ENCODE measurements at places on chromosomes 2 and 18.

- no peak for DNase-seq
Observed at GRCh38 chr18:9988665-9989064, 74.8 kb downstream of the VAPA start.

DNA sequence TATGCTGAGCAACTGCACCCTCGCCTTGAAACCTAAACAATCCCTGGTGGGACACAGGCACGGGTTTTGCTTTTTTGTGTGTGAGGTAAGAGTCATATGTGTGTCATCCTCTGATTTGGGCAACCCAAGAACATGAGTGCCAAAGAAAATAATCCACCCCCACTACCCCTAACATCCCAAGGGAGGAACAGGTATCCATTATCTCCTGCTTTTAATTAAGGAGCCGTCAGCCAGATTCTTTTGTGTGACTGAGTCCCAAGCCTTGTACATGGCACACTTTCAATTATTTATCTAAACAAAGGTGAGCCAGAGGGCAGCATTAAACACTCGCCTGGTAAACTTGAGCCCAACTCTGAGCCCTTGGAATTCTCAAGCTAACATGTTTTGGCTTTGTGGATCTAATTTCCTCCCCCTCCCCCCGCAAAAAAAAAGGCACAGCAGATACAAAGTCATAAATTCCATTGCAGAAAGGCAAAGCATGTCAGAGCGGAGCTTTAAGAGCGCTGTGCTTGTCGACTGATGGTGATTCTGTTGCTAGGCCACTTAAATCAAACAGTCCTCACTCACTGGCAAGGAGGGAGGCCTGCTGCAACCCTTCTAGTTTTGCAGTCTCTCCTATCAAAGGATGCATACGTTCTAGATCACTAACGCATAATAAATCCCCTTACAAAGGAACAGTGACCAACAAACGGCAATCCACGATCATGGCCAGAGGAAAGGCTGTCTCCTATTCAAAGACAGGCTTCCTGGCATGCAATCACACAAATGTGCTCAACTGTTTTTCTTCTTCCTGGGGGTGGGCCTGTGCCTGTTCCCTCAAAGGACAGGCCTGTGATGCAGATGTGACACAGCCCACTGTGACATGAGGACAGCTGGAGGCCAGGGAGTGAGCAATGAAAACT is 143.5 kb upstream of the LMAN1 start:
- no peak for DNase-seq

- DNase-seq: no peak
Observed at GRCh38 chr2:39266139-39266805, 22.5 kb upstream of the CDKL4 start.

DNA sequence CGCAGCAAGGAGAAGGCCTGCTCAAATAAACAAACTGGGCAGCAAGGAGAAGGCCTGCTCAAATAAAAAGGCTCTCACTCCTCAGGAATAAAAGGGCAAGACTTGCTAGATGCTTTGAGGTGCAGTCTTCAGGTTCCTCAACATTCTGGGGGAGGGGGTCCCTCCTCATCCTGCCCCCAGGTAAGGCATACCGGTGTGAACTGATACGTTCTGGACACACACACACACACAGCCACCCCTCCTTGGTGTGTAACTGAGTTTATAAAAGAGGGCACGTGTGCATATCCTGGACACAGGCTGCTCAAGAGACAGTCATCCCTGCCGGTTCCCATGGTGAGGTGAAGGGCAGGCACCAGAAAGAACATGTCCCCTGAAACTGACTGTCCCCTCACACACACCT is 4.5 kb downstream of the TEX261 start:
- DNase-seq: no peak

DNA sequence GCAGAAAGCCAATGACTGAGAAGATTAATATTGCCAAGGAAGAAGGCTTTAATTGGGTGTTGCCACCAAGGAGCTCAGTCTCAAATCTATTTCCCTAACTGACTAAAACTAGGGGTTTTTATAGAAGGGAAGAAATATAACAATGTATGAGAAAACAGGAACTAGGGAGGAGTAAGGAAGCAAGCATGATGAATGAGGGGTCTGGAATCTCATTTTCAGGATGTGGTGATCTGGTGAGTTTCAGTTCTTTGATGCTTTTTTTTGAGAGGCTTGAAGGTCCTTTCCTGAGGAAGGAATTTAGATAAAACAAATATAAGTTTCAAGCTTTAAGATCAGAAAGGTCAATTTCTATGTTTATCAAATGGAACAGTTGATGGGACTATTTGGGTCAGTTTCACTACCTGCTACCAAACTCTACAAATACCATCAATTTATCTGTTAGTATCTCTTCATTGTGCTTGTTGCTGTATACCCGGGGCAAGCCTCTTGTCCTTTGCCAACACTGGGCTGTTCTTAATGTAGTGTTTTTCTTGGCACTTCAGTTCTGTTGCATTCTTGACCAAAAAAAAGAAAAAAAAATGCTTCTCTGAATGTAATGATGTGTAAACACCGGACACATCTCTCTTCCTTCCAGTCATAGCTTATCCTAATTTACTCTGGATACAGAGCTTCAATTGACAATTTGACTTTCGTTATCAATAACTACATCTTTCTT is 357.0 kb downstream of the GALNT13 start:
- no peak for DNase-seq

GRCh38 chr2:26801328-26801727 is 15.5 kb downstream of the CENPA start:
- no peak for DNase-seq

DNA sequence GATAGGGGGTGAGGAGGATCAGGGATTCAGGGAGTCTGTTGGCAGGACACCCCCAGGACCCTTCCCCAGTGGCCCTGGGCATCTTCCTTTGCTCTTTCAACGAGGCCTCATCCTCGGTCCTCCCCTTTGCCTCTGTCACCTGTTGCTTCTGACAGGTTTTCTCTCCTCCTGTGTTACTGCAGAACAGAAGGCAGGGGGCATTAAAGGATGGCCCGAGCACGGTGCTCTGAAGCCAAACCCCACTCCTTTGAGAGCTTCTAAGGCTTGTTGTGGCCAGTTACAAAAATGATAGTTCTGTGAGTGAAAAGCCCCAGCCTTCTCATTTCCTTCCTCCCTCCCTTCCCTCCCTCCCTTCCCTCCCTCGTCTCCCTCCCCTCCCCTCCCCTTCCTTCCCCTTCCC is 82.5 kb downstream of the THNSL2 start:
- DNase-seq: no peak

DNA sequence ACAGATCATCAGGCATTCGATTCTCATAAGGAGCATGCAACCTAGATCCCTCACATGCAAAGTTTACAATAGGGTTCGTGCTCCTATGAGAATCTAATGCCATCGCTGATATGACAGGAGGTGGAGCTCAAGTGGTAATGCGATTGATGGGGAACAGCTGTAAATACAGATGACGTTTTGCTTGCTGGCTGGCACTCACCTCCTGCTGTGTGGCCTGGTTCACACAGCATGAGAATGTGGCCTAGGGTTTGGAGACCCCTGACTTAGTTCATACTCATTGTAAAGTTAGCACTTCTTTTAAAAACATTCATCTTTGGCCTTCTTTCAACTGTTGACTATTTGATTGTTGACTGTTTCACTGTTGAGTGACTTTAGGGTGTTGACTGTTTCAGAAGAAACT is 8.7 kb upstream of the CHMP1B start:
- no peak for DNase-seq

DNA sequence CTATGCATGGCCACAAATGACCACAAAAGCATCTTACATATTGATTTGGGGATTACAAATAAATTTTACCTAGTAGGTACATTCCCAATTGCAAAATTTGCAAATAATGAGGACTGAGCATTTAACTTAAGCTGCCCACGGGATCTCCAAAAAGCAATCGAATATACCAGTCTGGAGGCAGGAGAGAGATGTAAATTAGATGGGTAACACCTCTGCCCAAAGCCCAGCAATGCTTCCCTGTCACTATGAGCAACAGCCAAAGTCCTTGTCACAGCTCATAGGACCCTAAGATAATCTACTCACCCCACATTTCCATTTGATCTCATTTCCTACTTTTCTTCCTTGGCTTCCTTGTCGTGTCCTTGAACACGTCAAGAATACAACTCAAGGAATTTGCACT is 172.2 kb downstream of the SUCLG1 start:
- DNase-seq: no peak

GRCh38 chr2:201057715-201058248 is 13.7 kb downstream of the HYCC2 start:
- no peak for DNase-seq

- no peak for DNase-seq
Observed at GRCh38 chr2:174764280-174765255, at the start of gene CHRNA1. Gene CHRNA1 (minus strand): TSS chr2:174764472. CDS start chr2:174764394, 78 bp downstream.

GRCh38 chr2:197914778-197915177 is 110.4 kb downstream of the PLCL1 start:
- DNase-seq: no peak

DNA sequence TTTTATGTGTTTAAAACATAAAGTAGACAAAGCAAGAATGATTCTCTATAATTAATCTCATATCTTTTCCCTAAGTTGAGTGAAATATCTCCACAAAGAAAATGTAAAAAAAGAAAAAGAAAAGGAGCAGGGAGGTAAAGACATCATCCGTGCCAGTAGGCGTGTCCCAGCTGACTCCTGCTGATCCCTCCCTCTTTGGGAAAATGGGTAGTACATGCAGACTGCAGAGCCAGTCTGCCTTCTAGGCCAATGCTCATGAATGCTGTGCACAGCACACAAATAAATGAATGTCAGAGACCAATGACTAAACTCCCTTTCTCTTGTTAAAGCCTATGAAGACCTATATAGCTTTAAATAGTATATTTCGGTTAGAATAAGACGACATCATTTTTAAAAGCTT is 64.7 kb downstream of the RAPH1 start:
- no peak for DNase-seq
